ENCODE measurements at places on chromosomes 6 and 20.

DNA sequence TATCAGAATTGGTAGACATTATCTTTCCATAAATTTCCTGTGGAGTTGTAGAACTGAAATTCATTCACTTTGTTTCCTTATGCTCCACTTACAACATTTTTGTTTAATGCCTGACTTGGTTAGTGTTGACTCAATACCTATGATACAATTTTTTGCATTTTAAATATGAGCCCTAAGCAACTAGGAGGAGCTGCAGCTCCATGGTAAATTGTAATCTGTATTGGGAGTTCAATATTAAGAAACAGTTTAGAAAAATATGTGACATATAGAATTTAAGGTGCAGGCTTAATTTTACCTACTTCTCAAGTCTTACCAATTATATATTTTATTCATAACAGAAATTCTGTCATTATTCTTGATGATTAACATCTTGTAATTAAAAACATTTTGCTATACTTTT, 868.3 kb downstream of the EYS start:
- DNase-seq: no peak

DNA sequence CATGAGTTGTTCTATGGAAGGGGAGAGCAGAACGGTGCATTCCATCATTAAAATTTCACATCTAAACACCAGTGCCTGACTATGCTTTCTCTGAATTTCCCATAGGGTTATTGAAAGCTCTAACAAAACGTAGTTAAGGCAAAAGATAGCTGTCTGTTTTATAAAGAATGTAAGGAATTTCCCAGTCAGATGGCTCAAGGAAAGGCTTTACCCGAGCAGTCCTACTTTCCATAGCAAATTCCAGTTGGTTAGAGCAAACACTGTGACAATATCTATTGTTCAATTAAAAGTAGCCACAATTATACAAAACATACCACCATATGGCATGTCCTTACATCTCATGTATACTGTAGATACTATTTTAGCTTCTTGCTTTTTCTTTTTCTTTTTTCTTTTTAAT, 1059.5 kb upstream of the FLRT3 start:
- DNase-seq: no peak

DNA sequence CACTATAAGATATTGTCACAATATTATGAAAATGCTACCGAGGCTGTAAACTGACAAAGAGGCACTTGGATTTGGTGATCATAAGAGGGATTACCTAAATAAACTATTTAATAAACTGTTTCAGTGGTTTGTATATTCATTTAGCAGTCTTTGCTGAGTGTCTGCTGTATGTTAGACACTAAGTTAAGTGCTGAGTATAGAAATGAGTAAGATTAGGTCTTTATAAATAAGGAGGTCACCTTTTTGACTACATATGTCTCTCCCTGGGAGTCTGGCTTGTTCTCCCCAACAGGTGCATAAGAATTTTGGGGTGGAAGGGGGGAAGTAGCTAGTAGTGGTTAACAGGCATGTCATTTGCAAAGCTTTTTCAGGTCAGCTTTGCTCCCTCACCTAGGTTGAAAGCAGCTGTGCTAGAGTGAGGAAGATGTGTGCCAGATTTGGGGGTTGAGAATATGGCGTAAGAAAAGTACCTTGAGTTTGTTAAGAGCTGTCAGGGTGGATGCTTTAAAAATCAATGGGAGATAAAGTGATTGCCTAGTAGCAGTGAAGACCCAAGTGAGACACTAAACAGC, 246.3 kb downstream of the ZFAND3 start:
- no peak for DNase-seq

- DNase-seq: no peak
These were observed 106.4 kb downstream of the RALGAPA2 start for GRCh38 chr20:20606050-20606449.

DNA sequence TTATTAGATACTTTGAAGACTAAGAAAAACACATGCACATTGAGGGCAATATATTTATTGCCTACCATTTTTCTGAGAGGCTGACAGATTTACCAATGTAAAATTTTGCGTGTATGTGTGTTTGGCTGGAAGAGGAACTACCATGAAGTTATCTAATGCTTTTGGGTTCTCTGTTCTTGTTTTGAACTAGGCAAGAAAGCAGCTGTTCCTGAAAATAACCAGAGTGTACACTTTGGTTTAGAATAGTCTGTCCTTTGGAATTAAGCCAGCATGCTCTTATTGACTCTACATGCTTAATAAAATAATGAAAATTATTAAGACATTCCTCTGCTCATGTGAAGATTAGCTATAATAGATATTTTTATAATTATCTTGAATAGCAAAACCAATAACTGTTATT, 129.2 kb downstream of the MYB start:
- DNase-seq: no peak

- DNase-seq: no peak
These were observed 68.6 kb upstream of the FBXL4 start for GRCh38 chr6:99016355-99016754.

- DNase-seq: no peak
These were observed 10.7 kb upstream of the UQCC2 start for GRCh38 chr6:33722103-33722623.

- no peak for DNase-seq
These were observed 395.3 kb downstream of the MAFB start for GRCh38 chr20:40293740-40294139.

- DNase-seq: no peak
These were observed at the start of gene SPO11 for GRCh38 chr20:57329608-57330221. Gene SPO11 (plus strand): TSS chr20:57329803. CDS start chr20:57329868, 65 bp downstream.

GRCh38 chr6:52877168-52877567, 32.3 kb downstream of the GSTA3 start:
- no peak for DNase-seq

GRCh38 chr6:6328451-6328850, 8.0 kb upstream of the F13A1 start:
- no peak for DNase-seq

GRCh38 chr6:79134699-79135474, 56.8 kb upstream of the PHIP start:
- peak; percentile 7 for DNase-seq

- DNase-seq: no peak
These were observed 1.2 kb upstream of the HTR1B start for GRCh38 chr6:77464495-77464867.

- no peak for DNase-seq
These were observed 8.9 kb upstream of the ARMH2 start for GRCh38 chr6:24807584-24807983.

- no peak for DNase-seq
These were observed 117.0 kb downstream of the ERMARD start for GRCh38 chr6:169868458-169868857.

- DNase-seq: no peak
These were observed 88.7 kb upstream of the PRDM1 start for GRCh38 chr6:105997482-105997881.

DNA sequence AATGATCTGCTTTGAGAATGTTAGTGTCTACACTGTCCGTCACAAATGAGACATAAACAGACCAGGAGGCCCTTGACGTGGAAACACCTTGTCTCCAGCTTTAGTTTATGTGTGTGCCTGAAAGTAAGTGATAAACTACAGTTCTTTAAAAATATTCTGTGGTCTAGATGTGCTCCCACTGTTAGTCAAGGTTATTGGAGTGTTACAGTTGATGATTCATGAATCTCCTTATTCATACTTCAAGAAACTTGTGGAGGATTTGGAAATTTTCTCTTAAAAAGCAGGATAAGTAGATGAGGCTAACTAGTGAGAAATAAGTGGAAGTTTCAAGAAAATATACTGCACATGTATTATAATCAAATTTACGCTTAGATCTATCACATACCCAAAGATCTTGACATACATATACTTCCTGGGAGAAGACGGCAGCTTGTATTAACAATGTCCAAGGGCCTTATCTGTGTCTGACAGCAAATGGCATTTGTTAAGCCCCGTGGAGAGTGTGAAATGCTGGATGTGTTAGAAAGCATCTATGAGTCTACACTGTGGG, 90.5 kb upstream of the MBOAT1 start:
- DNase-seq: no peak

- DNase-seq: no peak
These were observed 84.5 kb downstream of the SLC16A10 start for GRCh38 chr6:111171577-111172400.

DNA sequence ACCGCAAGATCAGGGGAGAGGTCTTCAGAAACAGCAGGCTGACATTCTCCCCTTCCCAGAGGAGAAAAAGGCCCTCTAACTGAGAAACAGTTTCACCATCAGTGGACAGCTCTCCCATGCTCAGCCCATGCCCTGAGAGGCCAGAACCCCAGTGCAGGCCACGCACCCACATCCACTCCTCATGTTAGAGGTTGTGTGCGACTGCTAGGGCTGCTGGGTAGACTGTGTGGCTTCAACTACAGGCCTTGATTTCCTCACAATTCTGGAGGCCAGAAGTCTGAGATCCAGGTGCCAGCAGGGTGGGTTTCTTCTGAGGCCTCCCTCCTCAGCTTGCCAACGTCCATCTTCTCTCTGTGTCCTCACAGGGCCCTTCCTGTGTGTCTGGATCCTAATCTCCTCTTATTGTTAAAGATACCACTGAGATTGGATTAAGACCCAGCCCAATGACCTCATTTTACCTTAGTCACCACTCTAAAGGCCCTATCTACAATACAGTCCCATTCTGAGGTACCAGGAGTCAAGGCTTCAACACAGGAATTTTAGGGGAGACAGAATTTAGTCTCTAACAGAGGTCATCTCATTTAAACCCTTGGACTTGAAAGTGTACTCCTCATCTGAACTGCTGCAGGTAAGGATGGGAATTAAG, 67.7 kb upstream of the CD93 start:
- no peak for DNase-seq

GRCh38 chr20:11511821-11512220, 405.9 kb upstream of the BTBD3 start:
- DNase-seq: no peak

DNA sequence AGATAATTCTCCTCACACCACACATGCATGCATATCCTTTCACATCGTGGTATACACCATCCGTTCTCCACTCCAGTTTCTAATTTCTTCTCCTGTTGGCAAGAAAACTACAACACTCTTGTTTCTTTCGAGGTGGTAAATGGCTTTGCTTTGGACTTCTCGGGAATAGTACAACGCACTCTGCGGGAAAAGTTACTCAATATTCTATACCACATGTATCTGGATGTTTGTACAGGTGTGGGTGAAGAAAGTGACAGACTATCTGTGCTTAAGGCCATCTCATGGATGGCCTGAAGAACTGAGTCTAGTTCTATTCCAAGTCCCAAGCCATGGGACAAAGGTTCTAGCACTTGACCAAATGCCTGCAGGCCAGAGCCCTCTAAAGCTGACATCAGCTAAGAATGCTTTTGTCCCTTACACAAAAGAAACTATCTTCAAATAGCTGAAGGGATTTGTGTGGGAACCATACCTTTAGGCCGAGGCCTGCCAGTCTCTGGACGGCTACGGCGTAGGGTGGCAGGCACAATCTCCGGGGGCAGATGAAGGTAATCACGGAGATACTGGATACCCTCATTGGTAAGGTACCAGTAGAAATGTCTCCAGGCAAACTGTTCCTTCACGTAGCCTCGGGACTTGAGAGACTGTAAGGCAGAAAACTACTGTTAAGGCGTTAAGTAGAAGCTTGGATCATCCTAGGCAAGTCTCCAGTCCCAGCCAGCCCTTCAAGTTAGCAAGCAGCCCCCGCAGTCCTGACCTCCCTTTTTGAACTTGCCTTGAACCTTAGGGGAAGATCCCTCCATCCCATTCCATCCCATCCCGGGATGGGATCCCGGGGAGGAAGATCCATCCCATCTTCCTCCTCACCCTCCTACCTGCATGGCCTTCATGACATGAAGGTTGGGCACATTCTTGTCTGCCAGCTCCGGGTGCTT, 1.4 kb downstream of the RPS10 start:
- DNase-seq: no peak

DNA sequence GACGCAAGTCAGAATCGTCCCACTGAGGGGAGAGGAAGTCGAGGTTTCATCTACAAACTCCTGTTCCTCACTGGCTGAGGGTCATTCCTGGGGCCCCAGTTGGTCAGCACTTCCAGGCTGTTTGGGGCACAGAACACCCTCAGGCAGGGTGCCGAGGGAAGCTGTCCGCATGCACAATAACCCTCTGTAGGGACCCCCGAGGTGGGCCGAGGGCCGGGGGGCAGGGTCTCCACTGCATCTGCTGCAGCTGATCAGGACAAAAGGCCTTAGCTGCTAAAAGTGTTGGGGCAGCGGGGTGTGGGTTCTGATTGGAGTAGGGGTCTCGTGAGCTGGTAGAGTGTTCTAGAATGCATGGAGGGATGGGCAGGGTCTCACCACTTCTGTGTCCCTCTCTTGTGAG, 125.1 kb downstream of the TOX2 start:
- no peak for DNase-seq

DNA sequence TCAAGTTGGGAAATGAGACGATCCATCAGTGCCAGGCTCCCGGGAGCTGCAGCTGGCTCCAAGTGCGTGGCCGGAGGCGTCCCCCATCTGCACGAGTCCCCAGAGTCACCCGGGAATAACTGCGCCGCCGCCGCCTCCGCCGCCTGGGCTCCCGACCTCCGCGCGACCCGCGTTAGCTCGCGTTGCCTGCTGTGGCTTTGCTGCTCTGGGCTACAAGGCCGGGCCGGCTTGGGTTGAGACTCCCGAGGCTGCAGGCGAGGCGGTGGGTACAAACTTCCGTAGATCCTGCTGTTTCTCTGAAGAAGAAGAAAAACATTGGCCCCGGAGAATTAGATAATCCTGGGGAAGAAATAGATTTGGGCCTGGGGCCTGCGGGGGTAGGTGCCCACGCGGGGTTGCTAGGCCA, 7.4 kb upstream of the LAMP5 start:
- DNase-seq: no peak

DNA sequence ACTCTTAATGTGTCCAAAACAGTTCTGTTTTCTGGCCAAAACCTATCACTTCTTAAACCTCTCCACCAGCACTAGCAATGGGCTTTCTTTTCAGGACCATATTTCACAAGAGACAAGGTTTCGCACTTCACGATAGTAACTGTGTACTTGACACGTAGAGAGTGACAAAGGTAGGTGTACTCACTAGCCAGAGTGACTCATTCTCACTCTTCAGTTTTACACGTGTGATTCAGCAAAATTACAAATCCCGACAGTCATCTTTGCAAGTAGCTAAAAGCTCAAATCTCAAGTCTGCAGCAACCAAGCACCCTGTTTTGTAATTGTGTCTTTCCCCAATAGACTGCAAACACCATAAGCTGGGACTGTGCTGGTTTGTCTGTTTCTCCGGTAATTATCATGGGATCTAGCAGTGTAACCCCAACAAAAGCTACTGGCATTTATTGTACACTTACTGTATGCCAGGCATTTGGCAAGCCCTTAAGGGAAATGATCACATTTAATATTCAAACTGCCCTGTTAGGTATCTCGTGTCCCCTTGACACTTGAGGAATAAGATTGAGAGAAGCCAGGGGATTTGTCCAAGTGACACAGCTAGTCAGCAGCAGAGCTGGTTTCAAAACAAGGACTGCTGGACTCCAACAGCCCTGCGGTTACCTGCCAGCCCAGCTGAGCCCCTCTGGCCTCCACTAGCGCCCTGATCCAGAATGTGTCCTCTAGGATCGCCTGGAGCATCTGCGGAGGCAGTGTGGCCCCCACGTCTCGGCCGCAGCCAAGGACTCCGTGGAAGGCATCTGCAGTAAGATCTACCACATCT, 9.9 kb downstream of the PCIF1 start:
- no peak for DNase-seq

- DNase-seq: no peak
These were observed 18.3 kb upstream of the ZBTB2 start for GRCh38 chr6:151409679-151410078.
